ENCODE measurements at places on chromosomes 6 and 20.

- peak; percentile 31 for DNase-seq
These were observed 826 bp upstream of the PYGB start for GRCh38 chr20:25247000-25247517.

GRCh38 chr6:158011478-158011920, 29.8 kb downstream of the SYNJ2 start:
- no peak for DNase-seq

GRCh38 chr20:54065601-54066038, 4.8 kb downstream of the BCAS1 start:
- DNase-seq, result peak; percentile 72

- DNase-seq, result no peak
These were observed 15.7 kb downstream of the AURKA start for GRCh38 chr20:56376331-56376730.

DNA sequence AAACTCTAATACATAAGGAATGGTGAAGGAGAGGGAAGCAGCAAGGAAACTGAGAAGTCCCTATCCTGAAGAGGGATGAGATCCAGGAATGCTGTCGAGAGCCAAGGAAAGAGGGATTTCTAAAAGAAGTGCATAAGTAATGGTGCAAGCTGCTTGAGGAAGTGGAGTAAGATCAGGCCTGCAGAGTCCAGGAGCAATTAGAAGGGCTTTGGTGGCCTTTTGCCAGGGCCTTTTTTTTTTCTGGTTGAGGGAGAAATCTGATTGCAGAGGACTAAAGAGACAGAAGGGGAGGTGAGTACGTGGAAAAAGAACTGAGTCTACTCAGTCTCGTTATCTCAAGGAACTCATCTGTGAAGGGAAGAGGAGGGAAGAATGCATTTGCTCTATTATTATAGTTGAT, 396.2 kb downstream of the UTRN start:
- DNase-seq, result no peak

- no peak for DNase-seq
These were observed 44.3 kb downstream of the CTCFL start for GRCh38 chr20:57480444-57481160.

GRCh38 chr6:161804838-161805237, 531.0 kb upstream of the AGPAT4 start:
- no peak for DNase-seq

GRCh38 chr20:19785173-19785982, 27.3 kb downstream of the RIN2 start:
- no peak for DNase-seq

- DNase-seq, result no peak
These were observed 236.8 kb upstream of the MAN1A1 start for GRCh38 chr6:119586250-119586882.

- peak; percentile 85 for DNase-seq
These were observed 1.7 kb downstream of the AMD1 start for GRCh38 chr6:110876170-110876773.

DNA sequence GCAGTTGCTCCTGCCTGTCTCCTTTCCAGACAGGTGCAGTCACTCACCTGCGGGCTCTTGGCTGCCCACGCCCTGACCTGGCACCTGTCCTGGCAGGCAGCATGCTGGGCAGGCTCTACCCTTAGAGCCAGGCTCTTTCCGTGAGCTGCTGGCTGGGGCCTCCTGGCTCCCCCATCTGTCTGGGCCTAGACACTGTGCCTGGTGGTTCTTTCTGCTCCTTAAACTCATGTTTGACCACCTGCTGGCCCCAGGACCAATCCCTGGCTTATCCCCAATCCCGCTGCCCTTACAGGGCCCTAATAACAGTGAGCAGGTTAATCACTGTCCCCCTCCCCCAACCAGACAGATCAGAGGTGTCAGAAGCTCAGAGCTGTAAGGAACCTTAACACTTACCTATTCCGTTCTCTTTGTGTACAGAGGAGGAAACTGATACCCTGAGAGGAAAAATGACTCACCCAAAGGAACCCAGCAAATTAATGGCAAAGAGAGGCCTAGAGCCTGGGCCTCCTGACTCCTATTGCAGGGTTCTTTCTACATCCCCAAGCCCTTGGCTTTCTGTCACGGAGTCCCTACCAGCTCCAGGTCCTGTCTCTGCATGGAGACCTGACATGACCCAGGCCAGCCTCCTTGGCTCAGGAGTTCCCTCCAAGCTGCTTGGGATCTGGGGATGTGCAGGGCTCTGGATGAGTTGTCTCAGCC, 54.7 kb downstream of the RAB44 start:
- no peak for DNase-seq

DNA sequence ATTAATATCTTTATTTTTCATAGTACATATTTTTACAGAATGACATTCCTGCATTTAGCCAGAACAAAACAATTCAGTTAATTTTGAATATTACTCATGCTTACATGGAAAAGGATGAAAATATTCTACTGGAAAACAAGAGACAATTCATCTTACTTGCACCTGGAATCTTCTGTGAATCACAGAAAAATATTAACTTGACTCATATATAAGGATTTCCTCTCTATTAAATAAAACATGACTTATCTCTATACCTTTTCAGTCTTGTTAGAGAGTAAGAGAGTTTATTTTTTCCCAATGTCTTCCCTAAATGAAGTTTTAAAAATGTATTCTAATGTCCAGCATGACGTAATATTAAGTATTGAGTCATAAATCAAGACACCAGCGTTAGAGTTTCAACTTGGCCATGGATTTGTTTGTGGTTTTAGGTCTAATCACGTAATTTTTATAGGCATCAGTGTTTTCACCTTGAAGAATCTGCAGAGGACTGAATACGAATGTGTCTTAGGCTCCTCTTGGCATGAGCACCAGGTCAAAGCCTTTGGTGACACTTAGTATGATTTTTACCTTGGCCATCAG, 445.1 kb upstream of the JAG1 start:
- no peak for DNase-seq

DNA sequence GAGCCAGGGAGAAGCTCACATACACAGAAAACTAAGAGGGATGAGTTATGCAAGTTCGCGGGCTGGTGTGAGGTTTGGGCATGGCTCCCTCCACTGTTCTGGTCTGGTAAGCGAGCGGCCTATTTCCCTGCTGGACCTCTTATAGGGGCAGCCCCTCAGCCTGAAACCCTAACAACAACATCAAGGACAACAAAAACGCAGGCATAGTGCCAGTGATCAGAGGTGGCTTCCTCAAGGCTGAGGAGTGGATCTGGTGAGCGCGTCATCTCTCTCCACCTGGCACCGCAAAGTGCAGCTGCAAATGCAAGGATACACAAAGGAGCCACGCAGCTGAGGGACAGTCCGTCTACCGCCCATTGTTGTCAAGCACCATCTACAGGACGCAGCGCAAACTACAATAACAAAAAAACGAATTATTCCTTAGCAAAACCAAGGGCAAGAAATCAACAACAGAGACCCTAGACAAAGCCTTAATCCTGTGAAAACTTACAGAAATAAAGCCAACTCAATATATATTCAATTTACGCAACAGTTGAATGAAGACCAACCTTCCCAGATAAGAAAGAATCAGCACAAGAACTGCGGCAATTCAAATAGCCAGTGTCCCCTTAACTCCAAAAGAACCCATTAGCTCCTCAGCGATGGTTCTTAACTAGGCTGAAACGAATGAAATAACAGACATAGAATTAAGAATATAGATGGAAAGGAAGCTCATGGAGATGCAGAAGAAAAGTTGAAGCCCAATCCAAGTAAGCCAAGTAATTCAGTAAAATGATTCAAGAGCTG, 9.2 kb upstream of the DEFB110 start:
- no peak for DNase-seq

GRCh38 chr6:27478141-27478705, 5.3 kb upstream of the ZNF184 start:
- DNase-seq, result no peak

DNA sequence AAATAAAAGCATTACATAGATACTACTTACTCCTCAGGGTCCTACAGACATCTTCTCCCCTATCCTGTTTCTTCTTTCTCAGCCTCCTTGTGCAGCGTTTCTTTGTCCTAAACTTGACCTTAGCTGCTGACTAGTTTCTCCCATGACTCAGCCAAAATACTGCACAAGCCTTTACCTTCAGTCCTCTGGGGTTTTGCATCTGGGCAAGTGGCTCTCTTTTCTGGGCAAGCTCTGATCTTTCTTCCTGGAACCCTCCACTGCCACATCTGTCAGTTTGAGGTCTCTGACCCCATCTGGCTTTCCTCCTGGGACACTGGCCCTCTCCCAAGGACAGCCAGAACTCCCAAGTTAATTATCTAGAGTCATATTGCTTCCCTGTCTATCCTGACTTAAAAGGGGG, 838.4 kb downstream of the DHX35 start:
- no peak for DNase-seq

- no peak for DNase-seq
These were observed 14.8 kb downstream of the CDS2 start for GRCh38 chr20:5141615-5142014.

DNA sequence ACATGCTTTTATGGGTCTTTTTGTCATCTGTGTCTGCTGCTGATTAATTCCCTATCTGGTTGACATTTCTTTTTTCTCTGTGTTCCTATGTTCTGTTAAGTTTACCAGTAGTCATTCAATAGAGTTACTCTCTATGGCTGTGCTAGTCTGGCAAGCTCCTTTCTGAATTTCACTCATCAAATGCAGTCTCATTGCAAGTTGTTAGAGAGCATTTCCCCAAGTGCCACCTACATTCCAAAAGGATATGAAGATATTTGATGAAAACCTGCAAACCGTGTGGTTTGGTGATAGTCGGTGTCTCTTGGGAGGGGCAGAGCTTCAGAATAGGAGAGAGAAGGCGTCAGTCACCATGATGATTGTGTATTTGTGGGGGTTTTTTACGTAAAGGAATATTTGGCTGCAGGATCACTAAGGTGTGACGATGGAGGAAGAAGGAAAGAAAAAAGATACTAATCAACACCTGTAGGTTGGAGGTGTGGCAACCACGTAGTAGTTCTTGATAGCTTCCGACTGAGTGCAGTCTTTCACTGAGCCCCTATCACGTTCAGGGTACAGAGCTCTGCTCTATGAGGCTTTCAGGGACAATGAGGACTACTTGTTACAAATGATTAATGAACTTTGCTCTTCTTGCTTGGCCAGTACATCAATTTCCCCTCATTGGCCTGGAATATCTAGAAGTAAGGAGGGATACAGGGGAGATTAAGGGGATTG, 73.1 kb upstream of the TNFAIP3 start:
- no peak for DNase-seq

GRCh38 chr6:138647006-138647405, 126.6 kb upstream of the CCDC28A start:
- no peak for DNase-seq

DNA sequence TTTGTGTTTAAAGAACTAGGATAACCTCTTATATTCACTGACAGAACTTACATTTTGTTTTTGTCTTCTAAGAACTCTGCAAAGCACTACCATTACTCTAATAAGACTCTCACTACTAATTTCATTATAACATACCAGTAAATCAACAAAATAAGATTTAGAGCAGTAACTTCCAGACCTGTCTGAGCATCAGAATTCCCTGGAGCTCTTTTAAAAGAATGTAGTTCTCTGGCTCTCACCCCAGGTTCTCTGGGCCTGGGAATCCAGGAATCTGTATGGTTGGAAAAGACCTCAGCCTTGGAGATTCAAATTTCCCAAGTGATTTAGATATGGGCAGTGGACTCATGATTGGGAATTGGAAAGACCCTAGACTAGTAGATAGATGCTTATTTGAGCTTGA, 89.4 kb downstream of the JAG1 start:
- no peak for DNase-seq

GRCh38 chr6:166949528-166950442, 6.6 kb downstream of the RNASET2 start:
- no peak for DNase-seq

DNA sequence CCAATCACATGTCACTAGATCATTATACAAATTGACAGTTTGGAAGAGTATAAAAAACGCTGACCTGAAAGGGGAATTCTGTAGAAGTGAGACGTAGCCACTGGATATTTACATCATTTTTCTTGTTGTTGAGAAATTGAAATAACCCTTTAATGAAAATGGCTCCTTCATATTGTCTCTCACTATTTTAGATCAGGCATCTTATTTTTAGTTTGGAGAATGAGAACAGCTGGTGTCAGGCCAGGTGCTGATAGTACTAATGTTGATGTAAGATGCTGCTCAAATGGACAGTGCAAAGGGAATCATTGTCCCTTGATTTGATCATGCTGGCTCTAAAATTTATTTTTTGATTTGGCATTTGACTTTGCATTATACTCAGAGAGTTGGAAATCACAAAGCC, 17.4 kb downstream of the NKAIN2 start:
- DNase-seq, result no peak

GRCh38 chr6:50270415-50270814, 220.7 kb upstream of the DEFB112 start:
- no peak for DNase-seq

All from hematopoietic multipotent progenitor cell treated with erythropoietin and hydrocortisone succinate and interleukin-3 and kit ligand, for 17 days (in vitro differentiated cells).